ENCODE measurements at places on chromosomes 2 and 18.

GRCh38 chr2:61538200-61538919 lies at the start of gene XPO1:
Gene XPO1 (minus strand): TSS chr2:61538356. CDS start chr2:61533897, 4,459 bp downstream.
- DNase-seq: peak; percentile 95

DNA sequence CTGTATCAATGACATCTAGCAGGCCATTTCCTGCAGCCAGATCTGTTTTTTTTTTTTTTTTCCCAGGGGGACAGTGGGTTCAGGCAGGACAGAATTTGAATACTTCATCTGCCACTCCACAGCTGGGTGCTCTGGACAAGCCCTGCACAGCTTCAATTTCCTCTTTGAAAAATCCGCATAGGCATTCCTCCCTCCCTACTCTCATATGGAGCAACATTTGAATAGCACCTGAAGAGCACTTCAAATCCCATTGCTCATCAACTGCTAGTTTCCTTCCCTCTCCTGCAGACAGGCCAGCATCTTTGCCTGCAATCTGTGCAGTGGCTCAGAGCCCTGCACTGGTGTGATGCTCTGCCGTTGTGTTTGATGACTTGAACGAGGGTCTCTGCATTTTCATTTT lies 326.3 kb downstream of the TSN start:
- no peak for DNase-seq

GRCh38 chr2:238484522-238485452 lies 58.1 kb downstream of the ASB1 start:
- DNase-seq: no peak

- no peak for DNase-seq
These were observed 1.1 kb upstream of the FN1 start for GRCh38 chr2:215436705-215437565.

DNA sequence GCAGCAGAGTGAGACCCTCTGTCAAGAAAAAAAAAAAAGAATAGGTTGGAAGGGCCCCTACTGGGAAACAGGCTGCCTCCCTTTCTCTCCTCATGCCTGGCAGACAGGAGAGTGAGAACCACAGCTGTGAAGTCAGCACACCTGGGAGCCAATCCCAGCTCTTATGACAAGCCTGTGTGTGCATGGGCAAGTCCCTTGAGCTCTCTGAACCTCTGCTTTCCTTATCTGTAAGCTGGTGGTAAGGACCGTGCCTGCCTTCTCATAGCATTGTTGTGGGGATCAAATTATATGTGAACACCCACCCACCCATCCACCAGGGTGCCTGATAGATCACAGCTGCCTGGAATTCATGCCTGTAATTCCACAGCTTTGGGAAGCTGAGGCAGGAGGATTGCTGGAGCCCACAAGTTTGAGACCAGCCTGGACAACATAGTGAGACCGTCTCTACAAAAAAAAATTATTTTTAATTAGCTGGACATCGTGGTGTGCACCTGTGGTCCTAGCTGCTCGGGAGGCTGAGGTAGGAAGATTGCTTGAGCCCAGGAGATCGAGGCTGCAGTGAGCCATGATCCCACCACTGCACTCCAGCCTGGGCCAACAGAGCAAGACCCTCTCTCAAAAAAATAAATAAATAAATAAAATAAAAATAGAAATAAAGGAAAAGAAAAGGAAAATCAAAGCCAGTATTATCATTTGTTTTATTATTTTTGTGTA lies 66.9 kb upstream of the MCFD2 start:
- DNase-seq: no peak

GRCh38 chr18:55529581-55529980 lies 58.4 kb downstream of the TCF4 start:
- no peak for DNase-seq

DNA sequence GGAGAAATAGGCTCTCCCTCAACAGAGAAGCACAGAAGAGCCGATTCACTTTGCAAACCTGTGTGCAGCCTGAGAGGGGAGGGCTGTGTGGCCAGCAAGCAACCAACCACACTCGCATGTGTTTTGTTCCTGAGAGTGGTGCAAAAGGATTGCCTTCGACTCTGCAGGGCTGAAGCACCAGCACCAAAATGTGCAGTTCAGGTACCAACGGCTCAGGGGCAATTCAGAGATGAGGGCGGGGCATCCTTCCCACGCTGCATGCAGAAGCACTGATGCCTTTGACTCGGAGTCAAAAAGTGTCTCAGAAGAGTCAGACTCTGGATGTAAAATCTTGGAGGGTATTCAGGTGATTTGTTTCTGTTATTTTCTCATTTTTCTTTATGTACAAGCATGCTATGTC lies 55.5 kb downstream of the DCDC2C start:
- DNase-seq: no peak

DNA sequence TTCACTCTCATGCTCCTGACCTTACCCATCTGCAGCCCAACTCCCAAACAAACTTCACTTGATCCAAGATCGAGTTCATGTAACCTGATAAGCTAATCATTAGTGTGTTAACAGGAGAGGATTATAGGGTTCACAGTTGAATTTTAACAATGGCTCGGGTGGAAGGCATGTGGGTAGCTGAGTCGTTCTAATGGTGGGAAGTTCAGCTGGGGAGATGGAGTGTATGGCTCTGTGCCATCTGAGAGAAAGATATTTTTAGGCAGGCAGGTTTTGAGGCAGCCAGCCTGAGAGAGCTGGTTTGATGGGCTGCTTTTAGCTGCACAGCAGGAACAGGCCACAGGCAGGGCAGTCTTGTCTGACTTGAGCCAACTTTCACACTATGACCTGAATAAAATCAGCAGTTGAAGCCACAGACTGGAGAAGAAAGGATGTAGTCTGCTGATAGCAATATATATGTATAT lies 17.7 kb upstream of the NFE2L2 start:
- DNase-seq: no peak

- DNase-seq: no peak
These were observed 251.0 kb upstream of the RAB12 start for GRCh38 chr18:8358033-8358765.

DNA sequence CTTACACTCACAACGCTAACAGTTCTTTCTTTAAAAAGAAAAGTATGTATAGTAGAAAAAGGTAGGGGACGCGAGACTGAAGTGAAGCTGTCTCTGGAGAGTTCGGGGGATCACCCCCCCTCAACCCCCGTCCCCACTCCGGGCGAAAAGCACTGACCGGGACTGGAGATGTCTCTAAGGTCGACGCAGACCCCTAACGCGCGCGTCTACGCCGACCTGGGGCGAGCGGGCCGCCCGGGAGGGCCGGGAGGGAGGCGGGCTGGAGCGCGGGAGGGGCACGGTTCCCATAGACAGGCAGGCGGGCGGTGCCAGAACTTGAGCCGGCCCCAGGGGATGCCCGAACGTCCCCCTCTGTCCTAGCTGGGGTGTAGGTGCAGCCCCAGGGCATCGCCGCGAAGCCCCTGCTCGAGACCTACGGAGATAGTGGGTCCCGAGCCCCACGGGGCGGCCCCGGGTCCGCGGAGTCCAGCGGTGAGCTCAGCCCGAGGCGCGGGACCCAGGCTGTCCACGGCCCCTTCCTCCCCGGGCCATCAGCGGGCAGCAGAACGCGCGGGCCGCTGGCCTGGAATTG lies 82.2 kb downstream of the CHRNA1 start:
- DNase-seq: peak; percentile 40

- DNase-seq: no peak
These were observed 1922.3 kb upstream of the CELF4 start for GRCh38 chr18:39487932-39488331.

DNA sequence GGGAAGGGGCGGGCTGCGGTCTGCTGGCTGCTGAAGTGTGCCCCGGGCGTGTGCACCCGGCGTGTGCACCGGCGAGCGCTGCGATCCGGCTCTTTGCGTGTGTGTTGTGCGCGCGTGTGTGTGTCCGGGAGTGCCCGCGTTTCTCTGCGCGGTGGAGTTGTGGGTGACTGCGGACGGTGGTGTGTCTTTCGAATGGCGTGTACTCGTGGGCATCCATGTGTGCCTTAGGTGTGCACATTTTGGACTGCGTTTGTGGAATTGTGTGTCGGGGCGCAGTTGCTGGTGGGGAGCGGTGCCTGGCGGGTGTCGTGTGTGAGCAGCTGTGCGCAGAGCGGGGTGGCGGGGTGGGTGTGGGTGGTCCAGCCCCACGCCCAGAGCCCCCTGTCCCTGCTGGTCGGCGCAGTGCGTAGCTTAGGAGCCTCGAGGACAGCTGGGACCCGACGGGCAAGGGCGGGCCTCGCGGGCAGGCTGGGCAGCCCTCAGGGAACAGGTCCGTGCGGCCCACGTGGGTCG lies 533 bp downstream of the HPCAL1 start:
- DNase-seq: no peak

DNA sequence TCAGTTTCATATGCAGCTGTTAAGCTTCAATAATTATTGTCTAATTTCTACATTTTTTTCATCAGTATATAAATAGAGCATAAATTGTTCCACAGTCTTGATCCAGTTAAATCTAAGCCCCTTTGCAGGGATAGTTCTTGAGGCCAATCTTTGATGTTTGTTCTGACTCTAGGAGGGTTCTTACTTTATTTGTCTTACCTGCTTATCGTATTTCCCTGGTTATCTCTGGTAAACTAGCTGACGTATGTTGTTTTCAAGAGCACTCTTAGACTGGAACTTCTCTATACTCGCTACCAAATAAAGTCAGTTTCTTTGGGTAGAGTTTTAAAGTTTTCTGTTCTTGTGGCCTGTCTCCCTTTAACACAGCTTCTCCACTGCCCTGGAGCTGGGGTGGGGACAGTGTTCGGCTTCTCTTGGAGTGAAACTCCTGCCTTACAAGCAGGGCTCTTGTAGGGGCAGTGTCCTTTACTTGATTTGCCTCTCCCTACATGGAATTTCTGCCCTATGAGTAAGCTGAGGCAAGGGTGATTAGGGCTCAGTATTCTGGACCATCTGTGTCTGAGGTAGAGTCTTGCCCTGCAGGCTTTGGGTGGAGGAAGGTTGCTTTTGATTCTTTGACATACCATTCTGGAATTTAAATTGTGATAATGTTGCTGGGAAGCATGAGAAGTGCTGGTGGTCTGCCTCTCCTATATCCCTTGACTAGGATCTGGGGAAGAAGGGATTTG lies 90.3 kb downstream of the PTPN4 start:
- no peak for DNase-seq

GRCh38 chr2:187003611-187004010 lies 154.6 kb upstream of the ZSWIM2 start:
- DNase-seq: no peak

DNA sequence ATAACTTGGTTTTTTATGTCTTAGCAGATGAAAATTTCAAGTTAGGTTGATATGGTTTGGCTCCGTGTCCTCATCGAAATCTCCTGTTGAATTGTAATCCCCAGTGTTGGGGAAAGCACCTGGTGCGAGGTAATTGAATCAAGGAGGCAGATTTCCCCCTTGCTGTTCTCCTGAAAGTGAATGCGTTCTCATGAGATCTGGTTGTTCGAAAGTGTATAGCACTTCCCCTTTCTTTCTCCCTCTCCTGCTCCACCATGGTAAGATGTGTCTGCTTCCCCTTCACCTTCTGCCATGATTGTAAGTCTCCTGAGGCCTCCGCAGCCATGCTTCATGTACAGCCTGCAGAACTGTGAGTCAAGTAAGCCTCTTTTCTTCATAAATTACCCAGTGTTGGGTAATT lies 242.1 kb upstream of the TNP1 start:
- DNase-seq: no peak

DNA sequence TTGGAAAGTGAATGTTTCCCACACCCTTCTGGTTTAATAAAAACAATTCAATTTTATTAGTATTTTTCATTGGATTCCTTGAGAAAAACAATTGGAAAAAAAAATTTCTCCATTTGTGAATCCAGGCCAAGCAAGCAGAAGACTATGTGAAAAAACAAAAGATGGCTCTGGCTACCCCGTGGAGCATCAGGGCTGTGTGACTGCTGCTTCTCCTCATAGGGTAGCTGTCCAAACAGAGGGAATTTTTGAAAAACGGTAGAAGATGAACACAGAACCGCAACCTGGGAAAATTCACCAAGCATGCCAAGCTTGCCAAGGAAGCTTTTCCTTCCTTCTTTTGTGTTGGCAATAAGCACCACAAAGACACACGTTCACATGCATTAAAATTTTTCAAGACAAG lies 71.3 kb upstream of the ACVR2A start:
- DNase-seq: no peak

DNA sequence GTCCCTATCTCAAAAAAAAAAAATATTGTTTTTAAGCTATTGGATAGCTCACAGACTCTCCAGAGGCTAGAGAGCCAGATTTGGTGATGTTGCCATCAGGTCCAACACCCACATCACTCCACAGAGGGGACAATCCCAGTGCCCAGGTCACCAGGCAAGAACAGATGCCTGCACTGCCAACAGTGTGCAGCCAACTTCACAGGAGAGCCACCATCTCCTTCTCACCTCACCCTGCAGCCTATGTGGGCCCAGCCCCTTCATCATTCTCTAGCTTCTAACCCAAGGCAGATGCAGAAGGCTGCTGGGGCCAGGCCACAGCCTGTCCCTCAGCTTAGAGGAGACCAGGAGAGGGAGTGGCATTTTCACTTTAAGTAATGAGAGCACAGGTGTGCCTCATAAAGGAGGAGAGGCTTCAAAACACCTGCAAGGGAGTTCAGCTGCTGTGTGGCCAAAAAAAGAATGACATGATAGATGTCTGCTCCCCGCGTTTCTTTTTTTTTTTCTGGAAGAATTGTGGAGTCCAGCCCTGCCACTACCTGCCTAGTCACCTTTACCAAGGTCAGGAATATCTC lies 98.0 kb upstream of the ZSWIM2 start:
- no peak for DNase-seq

DNA sequence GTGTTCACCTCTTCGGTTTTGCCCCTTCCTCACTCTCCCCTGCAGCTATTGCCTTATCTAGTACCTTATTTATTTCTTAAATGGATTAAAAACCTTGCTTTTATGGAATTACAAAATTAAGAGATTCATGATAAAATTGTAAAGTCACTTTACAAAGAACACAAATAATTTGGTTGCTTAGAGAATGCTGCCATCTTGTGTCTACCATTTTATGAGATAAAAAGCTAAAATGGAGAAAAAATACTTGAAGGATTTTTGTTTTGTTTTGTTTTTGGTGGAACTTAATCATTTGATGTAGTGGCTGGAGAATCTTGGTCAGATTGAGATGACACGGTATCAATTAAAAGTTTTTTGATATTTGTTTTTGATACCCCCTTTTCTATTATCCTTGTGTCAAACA lies 69.6 kb downstream of the R3HDM1 start:
- DNase-seq: no peak

DNA sequence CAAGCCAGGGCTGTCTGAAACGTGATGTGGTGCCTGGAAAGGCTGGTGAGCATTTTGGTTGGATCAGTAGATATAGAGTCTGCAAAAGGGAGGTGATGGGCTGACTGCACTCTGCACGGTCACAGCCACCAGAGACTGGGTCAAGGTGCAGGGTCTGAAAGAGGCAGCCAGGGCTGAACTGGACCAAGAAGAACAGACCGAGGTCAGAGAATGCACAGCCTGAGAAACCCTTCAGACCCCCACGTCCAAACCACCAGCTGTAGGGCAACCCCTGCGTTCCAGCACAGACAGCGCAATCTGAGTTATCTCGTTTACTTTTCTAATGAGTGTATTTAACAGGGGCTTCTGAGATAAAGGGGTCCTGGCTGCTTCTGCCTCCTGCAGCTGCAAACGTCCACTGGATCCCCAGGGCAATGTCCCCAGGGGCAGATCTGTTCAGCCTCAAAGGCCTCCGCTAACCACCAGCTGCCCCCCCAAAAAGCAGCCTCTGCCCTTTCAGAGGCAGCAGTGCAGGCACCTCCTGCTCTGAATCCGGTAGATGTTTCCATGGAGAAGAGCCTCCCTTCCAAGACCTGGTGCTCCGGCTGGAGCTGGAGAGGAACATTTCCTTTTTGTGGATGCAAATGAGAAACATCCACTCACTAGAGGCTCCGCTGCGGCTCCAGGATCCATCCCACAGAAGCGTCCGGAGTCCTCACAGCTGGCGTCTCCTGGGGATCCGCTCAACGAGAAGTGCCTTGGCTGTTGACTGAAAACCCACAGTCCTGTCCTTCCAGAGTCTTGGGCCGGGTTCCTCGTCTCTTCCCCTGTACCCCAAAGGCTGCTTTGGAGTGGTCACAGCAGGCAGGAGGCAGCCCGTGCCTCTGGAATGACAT lies 970 bp upstream of the KCNG2 start:
- no peak for DNase-seq
